ENCODE measurements at places on chromosomes 3 and 15.

DNA sequence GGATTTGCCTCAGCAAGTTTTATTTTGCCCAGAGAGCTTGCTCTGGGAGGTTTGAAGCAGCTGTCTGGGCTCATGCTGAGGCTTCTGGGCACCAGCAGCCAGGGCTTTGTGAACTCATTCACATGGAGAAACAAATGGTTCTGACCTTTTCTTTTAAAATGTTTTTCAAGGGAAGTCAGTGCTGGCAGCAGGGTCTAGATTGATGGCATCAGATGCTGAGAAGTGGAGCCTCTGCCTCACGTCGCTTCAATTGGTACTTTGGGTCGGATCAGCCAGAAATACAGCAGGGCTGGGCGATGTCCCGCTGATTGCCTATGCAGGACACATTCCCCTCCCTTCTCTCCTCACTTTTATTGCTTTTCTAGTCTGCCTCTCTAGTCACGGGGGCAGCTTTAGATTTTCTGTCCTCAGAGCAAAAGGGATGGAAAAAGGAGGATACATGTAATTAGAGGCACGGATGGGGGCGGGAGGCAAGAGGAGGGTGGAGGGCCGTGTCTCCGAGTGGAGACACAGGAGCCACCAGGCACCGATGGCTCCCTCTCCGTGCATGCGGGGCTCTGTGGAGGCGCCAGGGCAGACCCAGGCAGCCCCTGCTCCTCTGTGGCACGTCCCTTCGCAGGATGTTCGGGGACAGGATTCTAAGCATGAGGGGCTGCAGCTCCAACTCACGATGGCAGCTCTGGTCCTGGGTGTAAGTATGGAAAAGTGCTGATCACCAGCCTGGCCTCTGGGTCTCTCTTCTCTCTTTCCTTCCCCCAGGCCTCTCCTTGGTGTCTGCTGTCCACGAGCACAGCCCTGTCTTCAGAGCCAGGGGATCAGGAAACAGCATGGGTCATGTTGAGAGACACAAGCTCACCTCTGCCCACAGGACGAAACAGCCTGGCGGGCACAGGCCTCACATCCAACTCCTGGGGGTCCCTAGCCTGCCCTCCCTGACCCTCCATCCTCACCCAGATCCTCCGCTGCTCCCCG is 116.1 kb downstream of the FAM43A start:
- DNase-seq = no peak

DNA sequence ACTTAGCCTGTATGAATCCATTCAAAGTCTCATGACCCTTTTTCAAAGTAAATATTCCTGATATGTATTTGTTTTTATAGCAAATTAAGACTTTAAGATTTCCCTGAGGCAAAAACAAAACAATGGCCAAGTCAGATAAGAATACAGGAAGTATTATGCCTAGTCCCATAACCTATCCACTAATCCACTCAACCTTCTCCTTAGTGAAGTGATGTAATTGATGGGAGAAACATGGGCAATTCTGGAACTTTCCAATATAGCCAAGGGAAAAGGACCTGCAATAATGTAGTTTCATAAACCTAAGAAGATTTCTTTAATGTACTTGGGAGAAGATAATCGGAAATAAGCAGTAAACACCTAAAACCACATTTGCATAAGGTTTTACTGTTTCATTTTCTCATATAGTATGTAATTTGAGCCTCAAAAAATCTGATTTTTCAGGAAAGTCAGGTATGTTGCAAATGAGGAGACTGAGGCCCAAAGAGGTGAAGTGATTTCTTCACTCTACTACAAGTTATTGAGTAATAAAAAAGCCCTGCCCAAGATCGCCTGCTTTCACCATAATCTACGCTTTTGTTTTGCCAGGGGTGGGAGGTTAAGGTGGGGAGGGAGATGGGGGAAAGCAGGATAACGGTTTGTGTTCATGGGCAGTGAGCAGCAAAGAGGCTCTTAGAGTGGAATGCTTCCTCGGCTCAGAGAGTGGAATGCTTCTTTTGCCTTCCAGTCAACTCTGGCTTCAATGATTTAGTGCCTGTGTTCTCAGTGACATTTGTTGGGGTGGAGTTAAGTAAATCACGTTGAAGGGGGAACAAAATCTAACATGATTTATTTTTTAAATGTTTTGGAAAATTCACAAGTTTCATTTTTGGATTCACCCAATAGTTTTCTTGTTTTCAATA is 95.0 kb upstream of the FNDC3B start:
- no peak for DNase-seq

DNA sequence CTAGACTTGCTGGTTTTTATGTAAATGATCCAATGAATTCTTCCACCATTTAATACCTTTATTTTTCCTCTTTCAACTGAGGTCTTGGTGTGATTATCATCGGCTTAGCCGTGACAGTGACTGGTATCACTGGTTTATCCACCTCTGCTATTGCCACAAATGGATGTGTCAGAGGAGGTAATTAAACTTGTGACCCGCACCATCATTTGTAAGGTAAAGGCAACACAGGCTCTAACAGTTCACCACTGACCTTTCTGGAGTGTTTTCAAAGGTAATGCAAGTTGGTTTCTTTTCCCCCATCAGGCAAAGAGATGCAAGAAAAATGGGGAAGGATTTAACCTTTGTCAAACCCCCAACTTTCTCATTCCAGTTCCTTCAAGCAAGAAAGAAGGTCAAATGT is 19.7 kb downstream of the SLC12A1 start:
- DNase-seq = no peak

DNA sequence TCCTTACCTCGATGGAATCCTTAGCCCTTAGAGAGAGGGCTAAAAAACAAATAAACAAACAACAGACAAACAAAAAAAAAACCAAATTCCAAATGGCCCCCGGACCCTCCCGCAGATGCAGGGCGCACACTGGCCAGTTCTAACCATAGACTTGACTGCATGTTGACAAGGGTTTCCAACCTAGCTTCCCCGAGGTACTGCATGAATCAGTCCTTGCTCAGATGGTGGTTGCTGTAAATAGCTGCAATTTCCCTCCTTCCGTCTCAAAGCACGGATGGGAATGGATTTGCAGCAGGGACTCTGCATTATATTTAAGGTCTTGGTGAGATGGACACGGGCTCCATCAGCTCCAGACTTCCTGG is 162.8 kb downstream of the CD47 start:
- DNase-seq = no peak

- DNase-seq = no peak
These were observed 108.7 kb upstream of the PHLDB2 start for GRCh38 chr3:111750278-111750884.

GRCh38 chr15:70447521-70447920 is 315.8 kb downstream of the UACA start:
- no peak for DNase-seq

- no peak for DNase-seq
These were observed 33.1 kb upstream of the POLG start for GRCh38 chr15:89367485-89368451.

GRCh38 chr3:16392717-16393116 is 120.8 kb downstream of the RFTN1 start:
- DNase-seq = no peak

- DNase-seq = no peak
These were observed 70.3 kb upstream of the PLXNA1 start for GRCh38 chr3:126912491-126913195.

DNA sequence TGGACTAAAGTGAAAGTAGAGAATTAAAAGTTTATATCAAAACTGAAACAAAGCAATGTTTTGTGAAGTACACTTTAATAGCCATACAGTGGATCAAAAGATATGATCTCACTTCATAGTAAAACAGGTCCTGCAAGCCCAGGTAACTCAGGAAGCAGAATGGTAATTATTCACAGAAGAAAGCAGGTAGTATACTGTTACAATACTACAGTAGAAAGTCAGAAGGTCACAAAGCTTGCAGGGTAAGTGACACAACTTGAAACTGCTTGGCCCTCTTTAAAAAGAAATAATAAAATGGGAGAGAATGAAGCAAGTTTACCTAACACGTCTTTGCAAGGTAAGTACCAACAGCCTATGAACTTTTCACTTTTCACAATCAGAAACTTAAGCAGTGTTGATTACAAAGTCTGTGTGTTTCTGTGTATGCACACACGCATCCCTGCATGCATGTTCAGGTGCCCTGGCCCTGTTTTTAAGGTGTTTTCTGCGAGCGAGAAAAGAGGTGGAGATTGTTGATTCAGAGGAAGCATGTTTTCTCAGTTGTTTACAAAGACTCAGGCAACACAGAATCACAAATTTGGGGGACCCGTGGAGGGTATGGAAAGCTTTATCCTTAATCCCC is at the start of gene NAALADL2:
Gene NAALADL2 (plus strand): TSS at position 221 of the 622 bp plus-strand sequence.
- no peak for DNase-seq

- DNase-seq = no peak
These were observed 18.1 kb downstream of the MCF2L2 start for GRCh38 chr3:183410280-183410679.

GRCh38 chr3:4410606-4411005 is 56.5 kb downstream of the SUMF1 start:
- DNase-seq = no peak

DNA sequence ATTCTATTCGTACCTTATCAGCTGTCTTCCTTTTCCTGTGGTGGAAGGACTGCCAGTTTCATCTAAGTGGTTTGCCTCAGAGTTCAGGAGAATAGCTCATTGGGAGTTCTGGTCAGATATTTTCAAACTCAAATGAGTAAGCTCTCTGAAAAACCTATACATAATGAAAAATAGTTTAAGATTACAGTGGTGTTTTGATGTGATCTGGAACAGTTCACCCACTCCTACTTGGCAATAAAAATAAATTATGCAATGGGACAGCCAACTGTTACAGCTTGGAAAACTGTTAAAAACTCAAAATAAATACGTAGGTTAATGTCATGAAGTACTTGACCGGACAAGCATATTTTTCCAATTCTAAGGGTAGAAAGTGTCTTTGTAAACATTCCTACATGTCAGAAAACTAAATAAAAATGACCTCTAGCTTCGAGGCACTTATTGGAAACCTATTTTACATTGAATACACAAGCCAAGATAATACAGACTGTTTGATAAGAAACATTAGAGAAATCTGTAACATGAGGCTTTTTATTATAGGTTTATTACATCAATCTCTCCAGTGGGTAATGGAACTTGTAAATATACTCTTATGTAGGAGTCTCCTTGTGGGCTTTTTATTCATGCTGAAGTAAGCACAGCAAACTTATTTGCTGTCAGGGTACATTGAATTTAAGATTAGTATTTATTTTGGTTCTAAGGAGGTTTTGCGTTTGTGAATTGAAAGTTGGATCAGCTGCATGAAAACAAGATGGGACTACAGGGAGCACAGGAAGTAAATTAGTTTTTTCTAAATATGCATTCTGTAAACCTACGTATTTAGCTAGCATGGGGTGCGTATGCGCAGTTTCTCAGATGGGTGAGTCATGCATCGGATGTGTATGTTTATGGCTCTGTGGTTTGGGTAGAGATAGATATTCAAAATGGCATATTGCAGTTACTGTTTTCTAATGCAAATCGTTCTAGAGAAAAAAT is 453.1 kb downstream of the IL5RA start:
- DNase-seq = no peak

GRCh38 chr3:108404368-108404767 is 106.0 kb downstream of the MYH15 start:
- DNase-seq = no peak

GRCh38 chr15:48777645-48778330 is 33.1 kb downstream of the CEP152 start:
- no peak for DNase-seq

DNA sequence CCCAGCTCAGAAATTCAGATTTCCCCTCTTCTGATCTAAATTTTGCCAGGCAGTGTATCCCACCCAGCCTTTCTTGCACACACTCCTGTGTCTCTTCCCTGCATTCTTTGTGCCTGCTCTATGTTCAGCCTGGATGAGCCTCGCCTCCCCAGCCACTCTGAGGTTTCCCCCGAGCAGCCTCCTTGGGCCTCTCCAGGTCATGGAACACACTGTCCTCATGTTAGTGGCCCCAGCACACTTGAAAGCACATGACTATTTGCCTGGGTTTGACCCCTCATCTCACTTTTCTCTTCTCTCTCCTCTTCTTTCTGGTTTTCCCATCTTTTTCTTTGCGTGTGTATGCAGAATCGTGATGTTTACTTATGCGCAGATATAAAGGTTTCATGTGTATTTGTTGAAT is 3.1 kb downstream of the THSD4 start:
- no peak for DNase-seq

DNA sequence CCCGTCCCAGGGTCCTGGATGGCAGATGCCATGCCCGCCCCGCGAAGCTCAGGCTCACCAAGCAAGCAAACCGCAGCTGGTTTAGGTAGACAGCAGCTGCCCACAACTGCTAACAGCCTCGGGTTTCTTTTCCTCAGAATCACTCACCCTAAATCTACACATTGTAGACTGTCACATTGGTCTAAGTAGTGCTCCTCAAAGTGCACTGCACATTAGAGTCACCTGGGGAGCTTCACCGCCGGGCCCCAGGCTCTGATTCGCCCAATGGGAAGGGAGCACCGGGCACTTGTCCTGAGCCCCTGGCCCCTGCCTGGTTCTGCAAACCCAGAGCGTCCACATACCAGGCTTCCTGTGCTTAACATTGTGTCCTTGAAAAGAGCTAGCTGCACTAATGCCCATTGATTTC is 752 bp downstream of the OCA2 start:
- no peak for DNase-seq

Measured in stimulated activated CD4-positive, alpha-beta T cell treated with anti-CD3 and anti-CD28 coated beads, Interleukin-15, amount 100 ng/mL, for 1 hour (primary cell).